Left lung (tissue), 14 donors: ENCODE measurements at places on chromosomes 3 and 15.
A peak's percentile ranks its signal among the peaks of the same experiment; 100 is the strongest.

- peaks cover 12% of the 10 kb centered on the region for H3K4me1 ChIP-seq
- peak overlapping the region; percentile 76 for H3K4me3 ChIP-seq
- peak; percentile 65 for DNase-seq
- H3K27me3 ChIP-seq: no peaks in the 10 kb centered on the region
- peak overlapping the region; percentile 95 for H3K27ac ChIP-seq
- no peaks in the 10 kb centered on the region for H3K36me3 ChIP-seq
Observed at GRCh38 chr3:150763841-150764483, 993 bp upstream of the SIAH2 start.

DNA sequence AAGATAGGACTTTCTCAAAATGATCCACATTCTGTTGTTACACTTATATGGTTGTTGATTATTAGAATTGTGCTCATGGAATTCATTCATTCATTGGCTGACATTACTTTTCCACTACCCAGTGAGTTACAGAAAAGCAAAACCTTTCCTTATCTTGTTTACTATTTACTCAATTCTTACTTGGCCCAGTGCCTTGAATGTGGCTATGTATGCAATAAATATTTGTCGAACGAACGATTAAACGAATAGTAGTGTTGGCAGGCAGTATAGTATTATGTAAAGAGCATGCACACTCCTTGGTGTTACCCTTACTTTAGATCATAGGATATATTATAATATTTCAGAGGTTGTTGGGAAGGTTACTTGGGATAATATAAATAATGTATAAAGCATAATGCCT, 31.0 kb downstream of the CTDSPL2 start:
- no peaks in the 10 kb centered on the region for H3K27me3 ChIP-seq
- H3K27ac ChIP-seq: no peak overlapping the region
- peak; percentile 1 for DNase-seq
- H3K4me1 ChIP-seq: no peaks in the 10 kb centered on the region
- H3K4me3 ChIP-seq: no peak overlapping the region
- H3K36me3 ChIP-seq: peaks cover 26% of the 10 kb centered on the region

- no peaks in the 10 kb centered on the region for H3K27me3 ChIP-seq
- no peaks in the 10 kb centered on the region for H3K4me1 ChIP-seq
- no peaks in the 10 kb centered on the region for H3K36me3 ChIP-seq
- H3K4me3 ChIP-seq: no peak overlapping the region
- DNase-seq: no peak
Observed at GRCh38 chr3:178714925-178715832, 178.9 kb downstream of the KCNMB2 start.

DNA sequence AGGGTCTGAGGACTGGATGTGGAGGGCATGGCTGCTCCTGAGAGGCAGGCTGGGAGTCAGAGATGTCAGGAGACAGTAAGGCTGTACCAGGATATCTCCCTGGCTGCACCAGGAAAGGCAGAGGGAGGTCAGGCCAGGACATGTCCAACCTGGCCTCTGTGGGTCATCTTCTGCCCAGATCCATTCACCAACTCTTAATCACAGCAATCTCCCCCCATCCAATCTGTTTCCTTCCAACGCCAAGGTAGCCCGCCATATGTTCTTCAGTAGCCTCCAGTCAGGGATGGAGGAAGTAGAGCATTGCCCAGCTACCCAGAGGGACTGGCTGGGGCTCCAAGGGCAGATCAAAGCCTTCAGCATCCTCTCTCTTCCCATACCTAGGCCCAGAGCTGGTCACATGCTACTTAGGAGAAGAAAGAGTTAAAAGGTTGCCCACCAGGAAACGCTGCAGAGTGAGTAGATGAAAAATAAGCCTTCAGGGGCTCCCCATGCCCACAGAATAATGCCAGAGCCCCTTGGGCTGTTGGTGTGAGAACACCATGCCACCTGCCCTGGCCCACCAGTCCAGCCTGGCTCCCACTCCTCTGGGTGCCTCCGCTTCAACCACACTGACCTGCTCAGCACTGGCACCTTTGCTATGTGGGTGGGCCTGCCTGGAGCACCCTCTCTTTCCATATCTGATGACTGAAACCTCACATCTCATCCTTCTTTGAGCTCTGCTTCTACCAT, 176.8 kb downstream of the MEGF11 start:
- no peak for DNase-seq
- H3K27me3 ChIP-seq: peaks cover 38% of the 10 kb centered on the region
- H3K27ac ChIP-seq: no peak overlapping the region
- H3K36me3 ChIP-seq: no peaks in the 10 kb centered on the region

DNA sequence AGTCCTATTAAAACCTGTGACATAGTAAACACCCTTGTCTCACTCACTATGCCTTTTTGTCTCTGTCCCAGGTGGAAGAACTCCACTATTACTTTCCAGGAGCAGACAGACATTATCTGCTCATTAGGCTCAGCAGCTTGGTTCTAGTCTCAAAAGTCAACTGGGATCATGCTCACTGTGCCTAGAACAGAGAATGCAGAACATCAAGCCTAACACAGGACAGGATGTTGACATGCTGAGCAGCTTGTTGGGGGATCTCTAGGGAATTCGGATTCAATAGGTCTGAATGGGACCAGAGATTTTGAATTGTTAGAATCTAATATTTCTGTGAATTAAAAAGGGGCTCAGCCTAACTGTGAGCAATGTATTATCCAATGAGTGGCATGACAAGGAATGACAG, 6.4 kb downstream of the MB21D2 start:
- H3K4me1 ChIP-seq: peaks cover 12% of the 10 kb centered on the region
- no peak overlapping the region for H3K4me3 ChIP-seq
- no peaks in the 10 kb centered on the region for H3K36me3 ChIP-seq
- H3K27me3 ChIP-seq: peaks cover 3% of the 10 kb centered on the region
- no peak for DNase-seq

DNA sequence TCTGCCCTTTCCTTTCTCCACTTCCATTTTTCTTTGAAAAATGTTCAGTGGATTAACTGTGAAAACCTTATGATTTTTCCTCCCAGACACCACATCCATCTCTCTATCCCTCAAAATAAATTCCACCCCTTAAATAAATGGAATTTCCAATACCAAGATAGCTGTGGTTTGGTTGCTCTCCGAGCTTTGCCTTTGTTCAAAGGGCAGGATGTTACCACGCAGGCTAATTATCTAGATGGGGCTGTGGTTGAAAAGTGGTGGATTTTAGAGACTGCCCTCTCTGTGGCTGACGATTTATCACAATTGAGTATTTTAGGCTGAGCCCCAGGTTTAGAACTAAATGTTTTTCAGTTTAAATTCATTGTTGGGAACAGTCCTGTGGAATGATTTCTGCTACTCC, 36.9 kb upstream of the CMSS1 start:
- no peak overlapping the region for H3K27ac ChIP-seq
- no peaks in the 10 kb centered on the region for H3K36me3 ChIP-seq
- H3K4me1 ChIP-seq: no peaks in the 10 kb centered on the region
- DNase-seq: no peak
- H3K4me3 ChIP-seq: no peak overlapping the region

GRCh38 chr3:18670759-18671158, 245.6 kb upstream of the SATB1 start:
- no peak overlapping the region for H3K4me3 ChIP-seq
- DNase-seq: no peak
- no peaks in the 10 kb centered on the region for H3K36me3 ChIP-seq
- no peaks in the 10 kb centered on the region for H3K27me3 ChIP-seq

DNA sequence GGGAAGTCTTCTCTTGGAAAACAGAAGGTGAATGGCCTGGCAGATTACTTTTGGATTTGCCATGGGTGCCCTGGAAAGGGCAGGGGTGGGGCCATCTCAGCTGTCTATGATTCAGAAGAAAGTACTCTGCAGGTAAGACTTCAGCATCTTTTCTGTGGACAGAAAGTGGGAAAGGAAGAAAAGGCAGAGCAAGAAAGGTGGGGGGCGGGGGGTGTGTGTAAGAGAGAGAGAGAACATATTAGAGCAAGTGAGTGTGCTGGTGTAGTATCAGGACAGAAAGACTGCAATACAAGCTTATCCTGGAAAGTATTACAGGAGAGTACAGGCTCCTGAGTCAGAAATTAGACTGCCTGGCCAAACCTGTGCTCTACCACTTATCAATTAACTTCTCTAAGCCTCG, 5.5 kb downstream of the TAGLN3 start:
- H3K27ac ChIP-seq: no peak overlapping the region
- H3K4me1 ChIP-seq: peaks cover 3% of the 10 kb centered on the region
- H3K4me3 ChIP-seq: no peak overlapping the region
- no peaks in the 10 kb centered on the region for H3K36me3 ChIP-seq
- H3K27me3 ChIP-seq: peaks cover 5% of the 10 kb centered on the region

GRCh38 chr15:59367022-59367451, 5.6 kb downstream of the MYO1E start:
- H3K4me1 ChIP-seq: peaks cover 44% of the 10 kb centered on the region
- no peaks in the 10 kb centered on the region for H3K27me3 ChIP-seq
- no peaks in the 10 kb centered on the region for H3K36me3 ChIP-seq

DNA sequence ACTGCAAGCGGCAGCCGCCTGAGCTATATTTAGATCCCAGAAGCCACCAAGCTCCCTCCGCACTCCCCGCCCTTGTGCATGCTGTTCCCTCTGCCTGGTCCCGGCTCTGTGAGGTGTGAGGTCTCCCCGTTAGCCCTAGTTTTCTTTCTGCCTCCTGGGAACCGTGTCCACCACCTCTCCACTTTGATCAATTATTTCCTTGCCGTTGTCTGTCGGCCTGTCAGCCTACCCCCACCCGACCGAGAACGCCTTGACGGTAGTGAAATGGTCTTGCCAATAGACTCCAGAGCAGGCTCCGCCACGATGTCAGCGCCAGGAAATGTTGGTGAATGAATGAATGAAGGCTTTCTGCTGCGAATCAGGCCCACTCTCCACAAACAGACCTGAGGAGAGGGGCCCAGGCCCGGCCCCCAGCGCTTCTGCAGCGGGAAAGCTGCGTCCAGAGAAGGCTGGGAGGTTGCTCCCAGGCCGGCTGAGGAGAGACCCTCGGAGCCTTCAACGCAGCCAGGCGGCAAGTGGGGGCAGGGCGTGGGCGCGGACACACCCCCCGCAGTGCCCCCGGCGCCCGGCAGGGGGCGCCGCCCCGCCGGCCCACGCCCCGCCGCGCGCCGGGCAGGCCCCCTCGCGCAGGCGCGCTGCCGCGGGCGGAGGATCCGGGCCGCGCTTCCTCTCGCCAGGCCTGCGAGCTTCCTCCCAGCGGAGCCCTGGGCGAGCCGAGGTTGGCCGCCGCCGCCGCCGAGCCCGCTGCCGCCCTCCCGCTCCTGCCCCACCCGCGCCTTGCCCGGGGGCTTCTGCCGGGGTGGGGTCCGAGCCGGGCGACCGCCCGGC, at the start of gene CSK:
Gene CSK (plus strand): TSS at position 650 of the 828 bp plus-strand sequence. CDS start 16,218 bp downstream, outside the sequence.
- H3K36me3 ChIP-seq: no peaks in the 10 kb centered on the region
- DNase-seq: peak; percentile 77
- peak within 1 kb of the TSS; percentile 85 for H3K4me3 ChIP-seq
- no peaks in the 10 kb centered on the region for H3K27me3 ChIP-seq
- peak within 1 kb of the TSS; percentile 84 for H3K27ac ChIP-seq
- peaks cover 87% of the 10 kb centered on the region for H3K4me1 ChIP-seq

- H3K36me3 ChIP-seq: no peaks in the 10 kb centered on the region
- no peak for DNase-seq
- H3K4me1 ChIP-seq: no peaks in the 10 kb centered on the region
- no peak overlapping the region for H3K27ac ChIP-seq
- H3K4me3 ChIP-seq: no peak overlapping the region
- H3K27me3 ChIP-seq: no peaks in the 10 kb centered on the region
Observed at GRCh38 chr15:56056626-56057025, 63.2 kb upstream of the NEDD4 start.

DNA sequence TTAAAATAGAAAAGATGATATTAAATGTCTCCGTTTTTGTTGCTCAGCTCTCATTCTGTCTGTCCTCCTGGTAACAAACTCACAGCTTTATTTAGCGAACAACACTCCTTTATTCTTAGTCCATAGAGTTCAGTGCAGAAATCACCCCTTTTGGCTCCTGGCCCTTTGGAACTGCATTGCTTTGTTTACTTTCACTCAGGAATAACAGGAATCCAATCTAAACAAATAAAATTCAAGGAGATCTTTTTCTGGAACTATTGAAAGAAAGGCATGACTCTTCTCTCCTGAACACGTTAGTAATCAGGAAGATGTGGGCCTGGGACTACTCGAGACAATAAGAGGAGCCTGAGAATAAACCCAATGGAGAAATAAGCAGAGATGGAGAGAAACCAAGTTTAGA, 409.2 kb downstream of the DIPK2A start:
- no peaks in the 10 kb centered on the region for H3K36me3 ChIP-seq
- no peaks in the 10 kb centered on the region for H3K27me3 ChIP-seq
- no peaks in the 10 kb centered on the region for H3K4me1 ChIP-seq
- DNase-seq: no peak
- no peak overlapping the region for H3K27ac ChIP-seq
